ENCODE measurements at places on chromosomes 5 and 9. TPM values are rescaled to one million over a fixed set of nuclear protein-coding genes. Genes with fewer than 3 reads are reported as not detected.
A peak's percentile ranks its signal among the peaks of the same experiment; 100 is the strongest.

DNA sequence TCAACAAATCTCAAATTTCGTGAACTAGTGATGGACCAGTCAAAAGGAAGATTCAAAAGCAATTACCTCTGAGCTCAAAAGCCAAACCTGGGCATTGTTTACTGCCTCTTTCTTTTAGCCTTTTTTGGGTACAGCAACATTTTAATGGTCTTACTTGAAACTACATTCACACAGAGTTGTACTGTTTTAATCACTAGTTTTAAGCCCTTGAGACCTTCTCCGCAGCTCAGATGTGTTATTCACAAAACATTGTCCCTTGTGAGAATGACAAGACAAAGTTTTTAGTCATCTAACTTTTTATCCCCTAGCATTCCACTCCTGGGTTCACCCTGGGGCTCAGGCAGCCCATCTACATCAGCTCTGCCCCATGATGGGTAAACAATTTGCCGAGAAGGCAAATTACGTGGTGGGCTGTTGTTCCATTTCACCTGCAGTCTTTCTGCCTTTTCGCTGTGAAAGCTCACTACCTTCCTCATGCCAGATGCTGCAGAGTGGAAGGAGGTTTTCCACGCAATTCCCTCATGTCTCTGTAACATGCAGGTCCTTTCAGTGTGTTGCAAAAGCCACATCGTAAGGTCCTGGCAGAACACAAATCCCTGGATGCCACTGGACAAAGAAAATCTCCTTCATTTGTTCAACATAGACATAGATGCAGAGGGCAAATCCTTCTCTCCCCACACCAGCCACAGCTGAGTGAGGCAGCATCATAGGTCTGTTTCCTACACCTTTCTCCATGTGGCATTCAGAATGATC lies 175.7 kb downstream of the EBF1 start:
- no peak for DNase-seq

GRCh38 chr9:93011114-93011513 lies 47.4 kb upstream of the SUSD3 start:
- no peak for DNase-seq

- no peak for DNase-seq
These were observed 3.5 kb downstream of the MSANTD3 start for GRCh38 chr9:100430286-100430940.

- DNase-seq: no peak
These were observed 50.9 kb downstream of the PRUNE2 start for GRCh38 chr9:76855015-76855414.

GRCh38 chr5:96247097-96247701 lies 185.8 kb downstream of the PCSK1 start:
- no peak for DNase-seq

GRCh38 chr9:259405-260404 lies 45.0 kb downstream of the DOCK8 start:
- DNase-seq: no peak

- no peak for DNase-seq
These were observed 65.3 kb downstream of the LMX1B start for GRCh38 chr9:126678989-126679388.

- no peak for DNase-seq
These were observed 68.3 kb upstream of the RETREG1 start for GRCh38 chr5:16685069-16685468.

- peak; percentile 4 for DNase-seq
These were observed 288.9 kb downstream of the TRPM3 start for GRCh38 chr9:70832492-70832891.

GRCh38 chr5:6812800-6813731 lies 99.8 kb downstream of the TENT4A start:
- DNase-seq: no peak

- no peak for DNase-seq
These were observed 163.0 kb upstream of the PUM3 start for GRCh38 chr9:3006851-3007250.

DNA sequence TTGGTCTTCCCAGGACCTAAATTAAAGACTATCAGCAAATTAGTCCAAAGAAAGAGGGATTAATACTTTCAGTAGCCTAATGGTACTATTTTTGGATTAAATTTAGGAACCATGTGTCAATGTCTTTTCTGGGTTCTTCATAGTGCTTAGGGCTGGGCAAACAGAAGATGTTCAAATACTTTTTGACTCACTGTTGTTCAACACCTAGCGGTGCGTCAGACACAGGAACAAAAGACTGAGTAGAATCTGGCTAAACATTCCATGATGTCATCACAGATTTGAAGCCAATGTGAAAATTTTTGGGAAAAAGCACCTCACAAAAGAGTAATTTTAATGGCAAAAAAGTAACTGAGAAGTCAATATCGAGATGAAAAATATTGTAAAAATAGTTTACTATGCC lies 544.4 kb downstream of the EFNA5 start:
- no peak for DNase-seq

- DNase-seq: no peak
These were observed 3.5 kb downstream of the RALGDS start for GRCh38 chr9:133117271-133118178.

DNA sequence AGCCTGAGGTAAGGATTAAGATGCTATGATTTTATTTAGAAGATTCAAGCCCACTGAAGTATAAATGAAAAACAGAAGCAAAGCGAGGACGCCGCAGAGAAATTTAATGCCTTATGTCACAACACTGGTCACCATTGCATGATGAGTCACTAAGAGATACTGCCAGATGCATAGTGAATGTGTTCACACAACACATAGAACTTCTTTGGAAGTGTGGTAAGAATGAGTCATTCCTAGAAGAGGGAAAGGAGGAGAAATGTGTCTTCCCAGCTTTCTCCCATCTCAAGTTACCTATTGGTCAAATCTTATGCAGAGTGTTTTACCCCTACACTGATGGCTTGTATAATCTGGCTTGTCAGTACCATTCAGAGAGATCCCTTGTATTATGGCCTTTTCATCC lies 465.3 kb upstream of the ARRDC3 start:
- no peak for DNase-seq

DNA sequence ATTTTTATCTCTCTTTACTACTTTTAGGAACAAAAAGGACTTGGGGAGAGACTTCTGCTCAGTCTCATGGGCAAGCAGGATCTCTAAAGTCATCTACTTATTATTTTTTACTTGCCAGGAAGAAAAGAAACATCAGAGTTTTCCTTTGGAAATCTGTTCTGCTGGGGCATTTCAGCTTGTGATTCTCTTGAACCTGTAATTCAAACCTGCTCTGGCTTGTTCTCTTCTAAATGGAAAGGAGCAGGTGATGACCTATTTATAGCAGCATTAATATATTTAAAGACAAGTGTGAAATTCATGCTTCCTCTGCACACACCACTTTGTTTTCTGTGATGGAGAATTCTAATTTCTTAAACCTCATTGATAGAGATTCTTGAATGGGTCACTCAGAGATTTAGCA lies 2.0 kb downstream of the ADCY2 start:
- no peak for DNase-seq

DNA sequence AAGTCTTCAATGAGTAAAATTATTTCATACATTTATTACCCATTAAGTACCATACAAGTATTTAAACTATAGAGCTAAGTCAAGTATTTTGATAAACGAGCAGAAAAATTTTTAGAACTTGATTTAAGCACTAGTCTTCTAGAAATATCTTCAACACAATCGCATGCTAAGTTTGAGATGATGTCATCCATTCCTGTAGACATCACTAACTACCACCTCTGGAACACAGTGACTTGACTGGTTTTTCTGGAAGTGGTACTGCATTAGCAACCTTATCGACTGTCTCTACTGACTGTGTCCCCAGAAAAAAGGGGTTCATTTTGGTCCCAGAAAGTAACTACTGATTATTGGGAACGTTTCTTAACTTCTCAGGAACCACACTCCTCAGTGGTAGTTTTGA lies 69.0 kb downstream of the CDC14B start:
- no peak for DNase-seq

The NOL6 gene
- total RNA-seq: 58.8 TPM

The LCN1 gene
- not detected for total RNA-seq

The PIP5KL1 gene
- total RNA-seq: 2.2 TPM

The ZNF618 gene
- 13.1 TPM for total RNA-seq

The PRRT1B gene
- total RNA-seq: not detected

The ELOVL7 gene
- 0.07 TPM for total RNA-seq

The BARX1 gene
- not detected for total RNA-seq

The SPATA31A3 gene
- not detected for total RNA-seq
